ENCODE measurements at places on chromosomes 16 and 17. TPM values are rescaled to one million over a fixed set of nuclear protein-coding genes. Genes with fewer than 3 reads are reported as not detected.

The IRX3 gene
- 6.5 TPM for total RNA-seq

The METRNL gene
- 32.8 TPM for total RNA-seq

The MAP2K6 gene
- 6.5 TPM for total RNA-seq

The BRIP1 gene
- total RNA-seq, result 4.5 TPM

The SLC13A2 gene
- total RNA-seq, result 0.15 TPM

The WBP2 gene
- 85.8 TPM for total RNA-seq

The TBC1D3L gene
- 10.4 TPM for total RNA-seq

The ZNF213 gene
- 12.9 TPM for total RNA-seq

The DHRS7C gene
- not detected for total RNA-seq

The ANKFY1 gene
- 30.3 TPM for total RNA-seq

The MYL4 gene
- total RNA-seq, result not detected

All from A549 treated with Mapracorat at 1 μM for 4 hours (cell line).